ENCODE measurements at places on chromosomes 6 and 20.

DNA sequence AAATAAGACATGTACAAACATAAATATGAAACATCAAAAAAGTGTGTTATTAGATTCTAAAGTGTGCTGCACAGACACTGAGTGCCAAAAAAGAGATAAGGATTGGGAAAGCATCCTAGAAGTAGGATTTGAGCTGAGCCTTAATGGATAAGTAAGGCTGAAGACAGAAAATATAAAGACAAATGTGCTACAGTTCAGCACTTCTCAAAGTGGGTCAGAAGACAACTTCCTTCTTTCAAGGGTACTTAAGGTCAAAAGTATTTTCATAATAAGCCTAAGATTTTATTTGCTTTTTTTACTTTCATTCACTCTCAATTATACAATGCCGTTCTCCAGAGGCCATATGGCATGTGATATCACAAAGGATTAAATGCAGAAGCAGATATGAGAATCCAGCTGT is 16.8 kb downstream of the USP45 start:
- DNase-seq = no peak

GRCh38 chr6:105330913-105331312 is 72.0 kb downstream of the PREP start:
- DNase-seq = no peak

- DNase-seq = no peak
These were observed 43.5 kb downstream of the SAMD5 start for GRCh38 chr6:147551976-147552375.

- DNase-seq = no peak
These were observed 44.0 kb upstream of the CTNNBL1 start for GRCh38 chr20:37649676-37650370.

DNA sequence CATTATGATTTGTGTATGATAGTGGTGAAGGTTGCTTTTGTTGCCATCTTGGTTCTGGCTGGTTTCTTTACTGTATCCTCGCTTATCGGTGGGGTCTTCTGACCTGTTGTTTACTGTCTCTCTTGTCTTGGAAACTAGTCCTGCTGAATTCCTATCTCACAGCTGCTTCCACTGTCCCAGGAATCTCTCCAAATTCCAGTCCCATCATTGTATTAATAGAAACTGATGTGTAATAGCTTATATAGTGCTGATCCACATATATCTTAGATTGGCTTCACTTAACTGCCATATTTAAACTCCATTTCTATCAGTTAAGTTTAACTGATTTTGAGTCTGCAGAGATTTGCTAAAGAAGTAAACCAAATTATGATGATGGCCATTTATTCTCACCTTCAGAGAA is 5.9 kb downstream of the GTF2H5 start:
- DNase-seq = no peak

DNA sequence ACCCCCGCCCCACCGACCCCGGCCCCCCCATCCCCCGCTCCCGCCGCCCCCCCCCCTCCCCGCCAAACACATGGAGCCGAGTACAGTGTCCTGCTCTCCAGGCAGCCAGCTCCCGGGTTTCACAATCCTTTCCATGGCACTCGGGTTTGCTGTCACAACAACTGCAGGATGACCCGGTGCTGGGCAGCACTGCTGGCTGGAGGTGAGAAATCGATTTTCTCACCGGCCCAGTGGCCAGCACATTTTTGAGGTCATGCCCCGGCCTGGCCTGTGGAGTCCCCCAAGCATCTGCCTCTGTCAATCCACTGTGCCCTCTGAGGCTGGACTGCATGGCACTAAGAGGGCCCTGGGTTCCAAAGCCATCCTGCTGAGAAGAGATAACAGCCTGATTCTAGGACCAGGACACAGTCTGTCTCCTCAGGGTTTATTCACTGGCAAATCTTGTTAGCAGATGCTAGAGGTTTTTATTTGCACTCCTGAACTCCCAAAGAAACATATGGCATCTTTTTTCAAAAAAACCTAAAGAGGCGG is 129.5 kb downstream of the NFATC2 start:
- no peak for DNase-seq

DNA sequence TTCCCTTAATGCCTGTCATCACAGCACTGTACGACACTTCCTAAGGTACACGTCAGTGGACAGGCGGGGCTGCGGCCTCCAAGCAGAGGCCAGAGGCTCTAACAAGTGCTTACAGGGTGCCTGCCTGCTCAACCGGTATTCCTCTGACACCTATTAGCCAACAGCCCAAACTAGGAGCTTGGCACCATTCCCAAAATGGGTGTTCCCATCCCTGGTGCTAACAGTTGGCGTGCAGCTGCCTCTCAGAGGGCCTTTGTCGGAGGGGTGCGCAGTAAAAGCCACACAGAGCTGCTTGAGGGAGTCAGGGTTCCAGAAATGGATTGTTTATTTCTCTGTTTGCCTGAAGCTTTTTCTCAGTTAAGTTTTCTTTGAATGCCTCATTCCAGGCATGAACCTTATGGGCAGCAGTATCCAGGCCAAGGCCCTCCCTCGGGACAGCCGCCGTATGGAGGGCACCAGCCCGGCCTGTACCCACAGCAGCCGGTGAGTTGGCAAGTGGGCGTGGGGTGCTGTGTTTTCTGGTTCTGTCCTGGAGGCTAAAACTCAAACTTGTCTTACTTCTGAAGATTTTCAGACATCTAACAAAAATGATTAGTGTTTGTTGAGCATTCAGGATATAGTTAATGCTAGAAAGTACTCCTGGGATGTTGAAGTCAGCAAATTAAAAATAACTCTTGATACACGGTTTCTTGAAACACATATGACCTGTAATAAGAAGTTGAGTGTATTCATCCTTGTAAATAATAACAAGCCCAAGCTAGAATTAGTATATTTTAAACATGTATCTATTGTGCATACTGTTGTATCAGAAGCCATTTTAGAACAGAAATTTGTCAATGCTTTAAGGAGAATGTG is 124.7 kb downstream of the TMEM242 start:
- DNase-seq = no peak
